Retina (tissue), 1 donor: ENCODE measurements at places on chromosomes 7 and 10.

- DNase-seq, result no peak
Observed at GRCh38 chr7:143455491-143455890, 12.2 kb downstream of the TAS2R60 start.

GRCh38 chr7:94300176-94300835 lies 94.4 kb upstream of the COL1A2 start:
- no peak for DNase-seq

GRCh38 chr10:99433378-99434020 lies 3.1 kb upstream of the GOT1 start:
- no peak for DNase-seq

GRCh38 chr7:72286519-72286918 lies 125.6 kb downstream of the CALN1 start:
- DNase-seq, result no peak
